ENCODE measurements at places on chromosomes 11 and 22. TPM values are rescaled to one million over a fixed set of nuclear protein-coding genes. Genes with fewer than 3 reads are reported as not detected.
A peak's percentile ranks its signal among the peaks of the same experiment; 100 is the strongest.

DNA sequence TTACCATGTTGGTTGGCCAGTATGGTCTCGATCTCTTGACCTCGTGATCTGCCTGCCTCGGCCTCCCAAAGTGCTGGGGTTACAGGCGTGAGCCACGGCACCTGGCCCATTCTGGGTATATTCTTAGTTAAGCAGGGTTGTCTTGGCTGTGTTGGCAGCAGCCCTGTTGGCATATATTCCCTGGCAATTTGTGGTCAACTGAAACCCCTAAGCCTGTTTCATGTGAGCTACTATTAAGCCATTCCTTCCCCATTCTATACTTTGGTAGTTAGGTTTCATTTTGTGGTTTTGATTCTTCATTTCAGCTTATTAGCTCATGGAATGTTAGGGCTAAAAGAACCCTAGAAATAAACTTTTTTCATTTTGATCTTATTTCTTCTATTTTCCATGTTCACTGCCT lies 22.2 kb upstream of the IL18BP start:
- H3K36me3 ChIP-seq, result no peaks in the 10 kb centered on the region
- no peak overlapping the region for H3K4me3 ChIP-seq
- peaks cover 16% of the 10 kb centered on the region for H3K4me1 ChIP-seq
- DNase-seq, result no peak
- H3K27ac ChIP-seq, result no peak overlapping the region

The FXYD6 gene
- 12.7 TPM for total RNA-seq

The PRODH gene
- total RNA-seq, result 240 TPM

DNA sequence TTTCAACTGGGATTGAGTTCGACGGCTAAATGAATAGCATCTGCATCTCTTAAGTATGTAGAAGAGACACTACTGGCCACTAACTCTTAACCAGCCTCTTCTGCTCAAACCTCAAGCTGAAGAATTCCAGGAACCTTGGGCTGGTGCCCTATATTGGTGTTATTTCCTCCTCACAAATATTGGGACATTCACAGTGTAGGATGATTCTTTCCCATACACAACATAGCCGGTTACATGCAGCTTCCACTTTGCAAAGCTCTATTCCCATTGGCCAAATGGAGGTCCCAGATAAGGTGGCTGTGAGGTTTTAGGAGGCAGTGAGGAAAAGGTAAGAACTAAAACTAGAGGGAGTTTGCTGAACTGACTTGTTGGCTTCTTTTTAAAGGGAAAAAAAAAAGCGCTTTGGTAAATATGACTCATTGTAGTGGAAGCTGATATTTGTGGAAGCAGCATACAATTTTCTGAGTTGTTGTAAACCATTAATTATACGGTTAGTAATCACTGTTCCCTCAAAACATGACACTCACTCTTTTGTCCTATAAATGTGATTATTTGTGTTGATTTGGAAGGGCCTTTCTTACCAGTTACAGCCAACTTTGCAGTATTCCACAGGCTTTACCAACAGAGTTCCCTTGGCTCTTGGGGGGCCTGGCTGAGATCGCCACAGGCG lies 17.6 kb downstream of the C22orf31 start:
- peaks cover 48% of the 10 kb centered on the region for H3K36me3 ChIP-seq
- H3K4me3 ChIP-seq, result no peak overlapping the region
- H3K27ac ChIP-seq, result peak overlapping the region; percentile 41
- H3K4me1 ChIP-seq, result peaks cover 17% of the 10 kb centered on the region

The SIK2 gene
- 41.7 TPM for total RNA-seq

DNA sequence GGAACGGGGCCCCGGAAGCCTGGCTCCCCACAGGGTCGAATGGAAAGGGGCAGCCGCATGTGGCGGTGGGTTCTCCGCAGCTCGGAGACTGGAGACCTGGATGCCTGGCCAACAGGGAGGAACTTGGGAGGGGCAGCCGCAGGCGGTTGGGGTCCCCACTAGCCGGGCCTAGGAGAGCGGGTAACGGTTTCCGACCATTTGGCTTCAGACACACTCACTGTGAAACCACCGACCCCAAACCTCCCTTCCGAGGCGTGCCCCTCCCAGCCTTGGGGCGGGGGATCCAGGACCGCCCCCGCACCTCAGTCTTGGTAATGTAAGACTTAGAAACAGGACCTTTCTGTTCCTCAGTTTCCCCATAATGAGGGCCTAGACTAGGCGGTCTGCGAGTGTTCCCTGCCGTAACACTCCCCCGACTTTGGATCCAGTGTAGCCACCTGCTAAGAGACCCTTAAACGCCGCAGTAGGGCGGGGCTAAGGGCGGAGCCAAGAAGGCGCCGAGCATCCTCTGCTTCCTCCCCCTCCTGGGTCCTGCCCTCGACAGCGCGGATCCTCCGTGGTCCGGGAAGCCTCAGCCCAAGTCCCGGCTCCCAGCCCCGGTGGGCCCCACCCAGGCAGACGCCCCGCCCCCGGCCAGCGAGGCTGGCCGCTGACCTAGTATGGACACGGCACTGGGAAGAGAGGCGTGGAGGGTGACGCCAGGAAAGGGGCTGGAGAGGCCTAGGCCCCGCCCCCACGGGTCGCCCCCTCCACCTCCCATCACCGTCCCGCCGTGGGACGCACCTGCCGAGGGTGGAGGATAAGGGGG lies 1.8 kb upstream of the RASGRP2 start:
- H3K27ac ChIP-seq, result peak overlapping the region; percentile 93
- peak; percentile 58 for DNase-seq
- H3K27me3 ChIP-seq, result peaks cover 50% of the 10 kb centered on the region
- peaks cover 52% of the 10 kb centered on the region for H3K4me1 ChIP-seq

- peaks cover 90% of the 10 kb centered on the region for H3K4me1 ChIP-seq
- peak overlapping the region; percentile 62 for H3K4me3 ChIP-seq
- no peaks in the 10 kb centered on the region for H3K36me3 ChIP-seq
- peak; percentile 52 for DNase-seq
- peak overlapping the region; percentile 87 for H3K27ac ChIP-seq
Observed at GRCh38 chr22:20206709-20207215, 55.9 kb upstream of the CCDC188 start.

All from stomach (tissue), 19 donors.